ENCODE measurements at places on chromosomes 5 and 9.
A peak's percentile ranks its signal among the peaks of the same experiment; 100 is the strongest.

DNA sequence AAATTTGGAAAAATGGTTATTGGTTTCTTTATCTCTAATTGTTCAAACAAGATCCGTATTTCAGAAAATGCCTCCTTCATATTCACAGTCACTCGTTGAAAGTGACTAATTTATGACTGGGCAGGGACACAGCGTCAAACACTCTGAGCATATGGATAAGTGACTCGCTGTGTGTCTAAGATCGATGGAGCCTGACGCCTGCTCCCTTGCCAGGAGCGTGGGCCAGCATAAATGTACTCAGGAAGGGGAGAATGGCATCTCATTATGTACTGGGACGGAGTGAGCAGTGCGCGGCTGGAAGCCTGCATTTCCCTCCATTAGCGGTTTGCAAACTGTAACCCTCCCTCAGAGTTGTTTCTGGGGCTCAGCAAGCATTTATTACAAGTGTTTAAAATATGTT lies 79.8 kb upstream of the CAST start:
- DNase-seq: peak; percentile 74

DNA sequence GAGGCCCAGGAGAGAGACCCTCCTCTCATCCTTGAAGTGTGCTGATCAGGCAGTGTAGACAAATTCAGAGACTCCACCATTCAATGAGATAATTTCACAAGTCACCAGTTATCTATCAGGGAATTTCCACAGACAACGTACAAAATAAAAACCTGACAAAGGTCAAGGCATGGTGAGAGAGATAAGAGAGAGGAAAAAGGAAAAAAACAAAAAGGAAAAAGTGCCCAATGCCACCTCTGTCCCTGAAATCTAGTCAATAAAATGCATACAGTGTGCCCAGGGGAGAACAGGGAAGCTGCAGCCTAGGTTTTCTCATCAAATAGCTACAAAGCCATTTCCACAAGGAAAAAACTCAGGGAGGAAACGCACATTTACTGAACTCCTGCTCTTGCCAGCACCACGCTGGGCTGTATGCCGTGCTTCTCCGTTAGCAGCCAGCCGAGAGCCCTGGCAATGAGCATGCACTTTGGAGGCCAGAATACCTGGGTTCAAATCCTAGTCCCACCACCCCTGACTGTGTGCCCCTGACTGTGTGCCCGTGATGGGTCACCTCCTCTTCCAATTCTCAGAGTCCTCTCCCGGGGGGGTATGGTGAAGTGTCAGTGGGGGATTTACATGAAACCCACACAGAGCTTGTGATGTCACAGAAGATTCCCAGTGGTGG lies 11.6 kb downstream of the WHRN start:
- DNase-seq: no peak

DNA sequence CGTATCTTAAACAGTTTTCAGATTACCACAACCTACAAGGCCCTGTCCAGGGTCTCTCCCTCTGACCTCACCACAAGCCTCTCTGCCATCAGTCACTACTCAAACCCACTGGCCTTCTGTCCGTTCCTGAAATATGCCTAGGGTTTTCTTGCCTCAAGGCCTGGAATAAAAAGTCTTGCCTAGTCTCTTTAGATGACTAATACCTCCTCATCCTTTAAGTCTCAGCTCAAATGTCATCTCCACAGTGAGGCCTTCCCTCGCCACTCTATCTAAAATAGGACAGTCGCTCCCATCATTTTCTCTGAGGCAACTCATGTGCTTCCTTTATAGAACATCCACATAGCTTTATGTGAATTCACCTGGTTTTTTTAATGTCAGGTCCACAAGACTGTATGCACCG lies 5.2 kb downstream of the DENND1A start:
- DNase-seq: no peak

- no peak for DNase-seq
Measured at GRCh38 chr5:62708481-62709325, 130.1 kb downstream of the LRRC70 start.

DNA sequence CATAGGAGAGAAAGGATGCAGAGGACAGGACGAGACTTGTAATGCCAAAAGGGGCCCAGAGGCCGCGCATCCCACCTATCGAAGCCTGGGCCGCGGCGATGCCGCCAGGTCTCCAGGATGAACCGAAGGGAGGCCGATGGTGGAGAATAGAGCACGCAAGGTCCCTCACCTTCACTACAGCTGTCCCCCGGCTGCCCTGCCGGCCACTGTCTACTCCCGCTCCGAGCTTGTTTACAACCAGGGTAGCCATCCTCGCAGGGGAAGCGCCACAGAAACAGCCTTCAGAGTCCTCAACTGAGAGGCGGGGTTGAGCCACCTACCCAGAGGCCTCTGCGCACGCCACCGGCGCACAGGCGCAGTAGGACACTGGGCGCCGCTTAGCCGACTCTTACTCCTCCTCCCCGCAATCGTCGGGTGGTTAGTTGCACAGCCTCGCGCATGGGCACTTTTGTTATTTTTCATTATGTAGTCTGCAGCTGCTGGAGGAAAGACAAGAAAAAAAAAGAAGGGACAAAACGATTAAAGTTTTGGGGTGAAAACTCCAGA lies at the start of gene TRIM23:
TRIM23 (minus strand) TSS at position 309 of the 546 bp plus-strand sequence; CDS start at position 250, 59 bp downstream.
- DNase-seq: peak; percentile 94

- peak; percentile 80 for DNase-seq
Measured at GRCh38 chr9:83384214-83384613, 154.0 kb downstream of the FRMD3 start.

DNA sequence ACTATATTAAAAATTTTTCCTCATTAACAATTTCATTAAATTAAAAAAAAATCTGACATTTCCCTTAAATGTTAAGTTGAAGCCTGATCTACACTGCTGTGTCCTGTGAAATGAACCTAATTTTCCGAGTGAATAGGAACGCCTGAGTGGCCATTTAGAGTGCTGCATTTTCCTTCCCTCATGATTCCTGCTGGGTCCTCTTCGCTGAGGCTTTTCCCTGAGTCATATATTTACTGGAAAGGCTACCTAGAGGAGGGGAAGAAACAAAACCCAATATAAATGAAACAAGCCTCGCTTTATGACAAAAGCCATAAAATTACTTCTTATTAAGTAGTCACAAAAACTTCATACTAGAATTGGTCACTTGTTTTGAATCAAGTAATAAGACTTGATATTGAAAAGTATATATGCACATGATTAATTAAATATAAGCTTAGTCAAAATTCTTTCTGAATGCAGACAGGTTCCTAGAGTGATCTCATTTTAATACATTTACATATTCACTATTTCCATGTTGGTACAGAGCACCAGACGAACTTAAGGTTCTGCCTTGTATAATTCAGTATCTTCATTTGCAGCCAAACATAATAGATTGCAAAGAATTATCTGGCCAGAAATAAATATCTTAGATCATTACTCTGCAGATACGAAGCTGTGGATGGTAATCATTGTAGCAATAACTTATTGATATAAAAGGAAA lies 6.3 kb upstream of the ISCA1 start:
- DNase-seq: no peak
